ENCODE measurements at places on chromosomes 4 and X.

DNA sequence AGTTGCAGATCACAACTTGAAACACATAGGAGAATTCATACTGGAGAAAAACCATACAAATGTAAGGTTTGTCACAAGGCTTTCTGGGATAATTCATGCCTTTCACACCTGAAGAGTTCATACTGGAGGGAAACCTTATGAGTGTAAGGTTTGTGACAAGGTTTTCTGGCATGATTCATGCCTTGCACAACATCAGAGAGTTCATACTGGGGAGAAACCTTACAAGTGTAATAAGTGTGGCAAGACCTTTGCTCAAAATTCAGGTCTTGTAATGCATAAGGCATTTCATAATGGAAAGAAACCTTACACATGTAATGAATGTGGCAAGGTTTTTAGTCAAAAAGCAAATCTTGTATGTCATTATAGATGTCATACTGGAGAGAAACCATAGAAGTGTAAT, 58.8 kb upstream of the ENPEP start:
- DNase-seq: no peak

DNA sequence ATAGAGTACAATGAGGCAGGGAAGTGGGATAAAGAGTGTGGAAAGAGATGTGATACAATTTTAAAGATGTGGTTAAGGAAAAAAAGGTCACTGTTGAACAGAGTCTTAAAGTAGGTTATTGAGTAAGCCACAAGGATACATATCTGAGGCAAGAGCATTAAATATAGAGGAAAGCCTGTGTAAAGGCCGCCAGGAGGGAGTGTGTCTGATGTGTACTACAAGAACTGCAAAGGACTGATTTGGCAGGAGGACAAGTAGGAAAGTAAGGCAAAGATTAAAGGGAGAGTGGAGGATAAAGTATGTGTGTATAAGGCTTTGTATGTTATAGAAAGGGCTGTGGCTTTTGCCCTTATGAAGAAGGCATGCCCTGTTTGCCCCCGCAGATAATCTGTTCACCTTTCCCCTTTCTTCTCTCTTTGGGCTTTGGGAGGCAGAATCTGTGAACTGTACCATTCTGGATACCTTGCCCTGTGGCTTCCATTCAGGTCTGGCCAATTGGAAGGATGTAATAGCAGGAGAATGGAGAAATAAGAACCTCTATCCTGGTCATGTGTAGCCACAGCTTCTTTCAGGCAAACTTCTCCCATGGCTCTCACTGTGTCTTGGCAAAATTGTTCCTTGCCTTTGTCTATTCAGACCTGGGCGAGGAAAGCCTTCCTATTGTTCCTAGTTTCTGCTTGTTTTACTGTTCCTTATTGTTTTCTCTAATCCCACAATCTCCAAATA, 68.9 kb upstream of the FAM47B start:
- no peak for DNase-seq

- DNase-seq: no peak
Measured at GRCh38 chr4:74377714-74378113, 12.8 kb downstream of the EREG start.

- DNase-seq: no peak
Measured at GRCh38 chr4:185309770-185310169, 86.0 kb downstream of the LRP2BP start.

DNA sequence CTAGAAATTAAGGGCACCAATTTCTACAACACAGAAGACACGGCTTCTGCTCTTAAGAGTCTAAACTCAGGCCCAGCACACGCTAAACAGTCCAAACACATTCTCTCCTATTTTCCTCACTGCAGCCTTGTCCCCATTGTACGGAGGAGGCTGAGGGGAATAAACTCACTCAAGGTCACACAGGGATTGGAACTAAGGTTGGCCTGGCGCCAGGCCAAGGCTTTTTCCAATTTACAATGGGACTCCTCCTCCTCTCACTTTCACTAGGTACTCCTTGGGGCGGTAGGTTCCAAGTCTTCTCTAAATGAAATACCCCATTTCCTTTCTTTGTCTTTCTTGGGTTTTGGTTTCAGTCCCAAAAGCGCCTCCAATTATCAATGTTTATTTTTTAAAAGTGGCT, 48.7 kb upstream of the CRMP1 start:
- DNase-seq: no peak

GRCh38 chrX:37846558-37846933, 825 bp downstream of the DYNLT3 start:
- no peak for DNase-seq

GRCh38 chr4:162707962-162708361, 458.7 kb downstream of the NAF1 start:
- no peak for DNase-seq

- no peak for DNase-seq
Measured at GRCh38 chrX:37455381-37455780, 106.2 kb downstream of the PRRG1 start.

DNA sequence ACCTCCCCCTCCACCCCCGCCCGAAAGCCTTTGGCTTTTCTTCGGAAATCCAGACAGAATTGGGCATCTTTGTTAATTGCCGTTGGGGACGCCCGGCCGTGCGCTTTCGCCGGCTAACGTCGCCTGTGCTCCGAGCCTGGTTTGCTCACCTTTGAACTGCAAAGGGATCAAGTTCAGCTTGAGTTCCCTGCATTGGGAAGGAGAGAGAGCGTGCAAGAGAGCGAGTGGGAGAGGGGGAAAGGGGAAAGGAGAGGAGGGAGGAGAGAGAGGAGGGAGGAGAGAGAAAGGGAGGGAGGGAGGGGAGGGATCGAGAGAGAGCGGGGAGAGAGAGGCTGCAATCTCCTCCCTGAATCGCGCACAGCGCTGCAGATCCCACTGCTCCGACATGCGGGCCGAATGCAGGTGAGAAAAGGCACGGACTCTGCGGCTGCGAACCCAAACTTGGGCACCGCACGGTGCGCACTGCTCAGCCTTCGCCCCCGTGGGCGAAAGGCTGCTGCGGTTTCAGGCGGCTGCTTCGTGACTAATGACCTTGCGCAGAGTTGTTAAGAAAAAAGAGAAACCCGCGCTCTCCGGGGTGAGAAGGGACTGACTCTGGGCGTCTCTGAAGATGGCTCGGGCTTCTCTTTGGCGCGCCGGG, at the start of gene PCDH7:
Gene PCDH7, plus strand, starts transcription at position 349 of the 640 bp plus-strand sequence. CDS start 1,054 bp downstream, outside the sequence.
- DNase-seq: no peak

DNA sequence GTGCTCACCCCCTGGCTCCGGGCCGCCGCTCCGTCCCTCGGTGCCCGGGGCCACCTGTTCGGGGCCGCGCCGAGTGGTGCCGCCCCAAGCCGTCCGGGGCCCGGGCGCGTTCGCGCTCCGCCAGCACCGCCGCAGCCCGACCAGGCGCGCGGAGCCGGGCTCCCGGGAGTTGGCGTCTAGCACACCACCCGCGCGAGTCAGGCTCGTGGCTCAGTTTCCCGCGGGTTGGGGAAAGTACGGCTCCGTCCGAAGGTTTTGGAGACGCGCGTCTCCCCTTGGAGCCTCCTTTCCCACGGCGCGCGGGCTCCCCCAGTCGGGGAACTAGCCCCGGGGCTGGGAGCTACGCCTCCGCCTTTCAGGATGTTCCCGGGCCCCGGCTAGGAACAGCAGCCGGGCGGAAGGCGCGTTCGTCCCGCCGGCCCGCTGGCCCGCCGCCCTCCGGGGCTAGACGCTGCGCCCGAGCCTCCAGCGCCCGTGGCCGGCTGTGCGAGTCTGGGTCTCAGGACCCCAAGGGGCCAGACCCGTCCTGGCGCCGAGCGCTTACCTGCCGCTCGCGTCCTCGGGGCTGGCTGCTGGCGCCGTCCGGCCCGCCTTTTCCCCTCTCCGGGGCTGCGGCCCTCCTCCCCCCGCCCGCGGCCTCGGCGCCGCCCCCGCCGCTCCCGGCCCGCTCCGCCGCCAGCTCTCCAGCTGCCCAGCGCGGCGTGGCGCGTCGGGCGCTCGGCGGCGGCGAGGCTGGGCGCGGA, at the start of gene ADGRG2:
Gene ADGRG2, minus strand, starts transcription at position 571 of the 743 bp plus-strand sequence. CDS start 53,634 bp downstream, outside the sequence.
- DNase-seq: no peak

- no peak for DNase-seq
Measured at GRCh38 chrX:95076449-95076848, 1402.4 kb downstream of the FAM133A start.

- no peak for DNase-seq
Measured at GRCh38 chr4:18803781-18804180, 782.2 kb upstream of the LCORL start.

DNA sequence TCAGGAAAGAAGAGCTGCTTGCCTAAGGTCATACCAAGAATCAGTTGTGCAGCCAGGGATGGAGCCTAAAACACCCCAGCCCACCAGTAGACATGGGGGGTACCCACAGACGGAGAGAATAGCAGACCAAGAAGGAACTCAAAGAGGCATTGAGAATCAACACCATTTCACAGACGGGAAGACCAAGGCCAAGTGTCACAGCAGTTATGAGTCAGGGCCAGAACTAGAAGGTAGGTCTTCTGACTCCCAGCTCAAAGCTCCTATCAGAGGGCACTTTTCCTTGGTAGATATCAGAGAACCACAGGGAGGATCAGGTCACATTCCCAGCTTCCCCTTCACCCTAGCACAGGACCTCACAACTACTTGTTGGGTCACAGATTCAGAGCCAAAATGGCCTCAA, 14.5 kb downstream of the OTUD5 start:
- no peak for DNase-seq

- no peak for DNase-seq
Measured at GRCh38 chr4:34139346-34139745, 2105.0 kb downstream of the ARAP2 start.

DNA sequence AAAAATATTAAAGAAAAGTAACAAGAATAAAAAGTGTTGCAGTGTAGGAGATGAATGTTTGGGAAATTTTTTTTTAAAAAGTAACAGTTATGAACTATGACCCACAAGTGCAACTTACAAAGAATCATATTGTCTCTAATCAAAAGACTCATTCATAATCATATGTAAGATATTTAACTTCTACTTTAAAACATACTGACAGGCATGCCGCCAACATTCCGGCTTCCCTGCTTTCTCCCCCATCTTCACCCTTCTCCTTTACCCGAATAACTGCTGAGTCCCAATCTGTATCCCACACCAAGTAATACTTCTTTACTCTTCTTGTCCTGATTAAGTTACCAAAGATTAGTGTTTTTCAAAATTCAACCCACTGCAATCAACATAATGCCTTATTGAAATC, 598.8 kb upstream of the FRG1 start:
- DNase-seq: no peak

DNA sequence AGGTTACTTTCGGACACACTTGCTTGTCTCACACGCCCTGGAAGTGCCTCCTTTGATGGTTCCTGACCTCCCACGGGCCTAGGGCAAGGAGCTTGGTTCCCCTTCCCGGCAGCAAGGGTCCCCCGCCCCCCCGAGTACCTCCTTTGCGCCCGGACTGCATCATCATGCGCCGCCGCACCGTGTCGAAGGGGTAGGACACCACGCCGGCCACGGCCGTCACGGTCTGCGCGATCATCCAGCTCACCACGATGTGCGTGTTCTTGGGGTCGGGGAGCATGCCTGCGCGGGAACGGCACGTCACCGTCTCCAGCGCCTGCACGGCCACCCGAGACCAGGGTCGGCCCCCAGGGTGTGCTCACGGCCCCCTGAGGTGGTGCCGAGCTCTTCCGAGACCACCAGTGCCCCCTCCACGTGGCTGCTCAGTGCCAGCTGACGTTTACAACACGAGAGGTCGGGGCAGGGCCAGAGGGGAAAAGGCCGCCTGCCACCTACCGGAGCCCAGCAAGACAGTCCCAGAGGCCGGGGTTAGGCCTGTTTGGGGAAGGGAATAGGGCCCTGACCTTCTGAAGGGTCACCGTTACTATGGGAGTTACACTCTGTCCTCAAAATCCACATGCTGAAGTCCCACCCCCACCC, 4.7 kb downstream of the SLC25A6 start:
- DNase-seq: no peak

GRCh38 chr4:160352637-160353036, 1249.8 kb downstream of the RAPGEF2 start:
- DNase-seq: no peak

DNA sequence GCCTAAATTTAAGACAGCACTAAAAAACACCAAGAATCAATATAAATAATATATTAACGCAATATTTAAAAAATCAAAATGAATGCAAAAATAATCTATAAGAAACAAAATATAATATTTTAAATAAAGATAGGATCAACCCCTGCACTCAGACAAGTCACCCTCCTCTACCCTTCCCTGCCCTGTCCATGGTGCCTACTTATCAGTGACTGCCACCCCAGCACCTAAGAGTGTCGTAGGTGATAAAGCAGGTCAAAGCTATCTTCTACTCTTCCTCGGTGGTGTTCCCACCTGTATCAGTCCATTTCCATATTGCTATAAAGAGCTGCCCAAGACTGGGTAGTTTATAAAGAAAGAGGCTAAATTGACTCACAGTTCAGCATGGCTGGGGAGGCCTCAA, 251.9 kb downstream of the STIM2 start:
- DNase-seq: no peak

- no peak for DNase-seq
Measured at GRCh38 chr4:26161030-26161824, 159.6 kb upstream of the RBPJ start.

DNA sequence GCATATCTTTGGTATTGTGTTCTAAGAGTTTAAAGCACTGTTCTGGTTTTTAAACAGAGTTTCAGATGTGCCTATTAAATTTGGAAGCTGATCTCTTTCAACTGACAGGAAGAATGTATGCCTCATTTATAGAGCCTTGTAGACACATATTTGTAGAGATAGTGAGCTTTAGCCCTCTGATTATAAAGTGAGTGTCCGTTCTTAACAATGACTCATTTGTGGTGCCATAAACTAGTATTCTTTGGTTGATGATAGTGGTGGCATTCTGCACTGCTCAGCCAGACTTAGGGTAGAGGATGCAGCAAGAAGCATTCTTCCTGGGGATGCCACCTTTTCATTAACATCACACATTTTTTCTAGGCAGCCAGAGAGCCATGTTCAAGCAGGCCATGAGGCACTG, 121.7 kb downstream of the TLL1 start:
- DNase-seq: no peak

DNA sequence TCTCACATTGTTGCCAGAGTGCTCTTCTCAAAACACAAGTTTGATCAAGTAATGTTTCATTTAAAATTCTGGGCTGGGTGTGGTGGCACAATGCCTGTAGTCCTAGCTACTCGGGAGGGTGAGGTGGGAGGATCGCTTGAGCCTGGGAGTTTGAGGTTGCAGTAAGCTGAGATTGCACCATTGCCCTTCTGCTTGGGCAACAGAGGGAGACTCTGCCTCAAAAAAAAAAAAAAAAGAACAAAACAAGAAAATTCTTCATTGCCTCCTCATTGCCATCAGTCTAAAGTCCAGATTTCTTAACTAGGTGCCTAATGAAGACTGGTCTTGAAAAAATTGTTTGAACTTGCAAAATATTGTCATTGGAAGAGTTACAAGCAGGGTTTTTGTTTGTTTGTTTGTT, 120.1 kb downstream of the MFAP3L start:
- no peak for DNase-seq

GRCh38 chrX:85963736-85964135, 83.6 kb downstream of the CHM start:
- no peak for DNase-seq

- DNase-seq: no peak
Measured at GRCh38 chrX:45322382-45322781, 121.7 kb upstream of the DIPK2B start.
